NCI-H446 treated with DMSO at 0.1 percent for 48 hours (cell line): ENCODE measurements at places on chromosomes 13 and 19.

DNA sequence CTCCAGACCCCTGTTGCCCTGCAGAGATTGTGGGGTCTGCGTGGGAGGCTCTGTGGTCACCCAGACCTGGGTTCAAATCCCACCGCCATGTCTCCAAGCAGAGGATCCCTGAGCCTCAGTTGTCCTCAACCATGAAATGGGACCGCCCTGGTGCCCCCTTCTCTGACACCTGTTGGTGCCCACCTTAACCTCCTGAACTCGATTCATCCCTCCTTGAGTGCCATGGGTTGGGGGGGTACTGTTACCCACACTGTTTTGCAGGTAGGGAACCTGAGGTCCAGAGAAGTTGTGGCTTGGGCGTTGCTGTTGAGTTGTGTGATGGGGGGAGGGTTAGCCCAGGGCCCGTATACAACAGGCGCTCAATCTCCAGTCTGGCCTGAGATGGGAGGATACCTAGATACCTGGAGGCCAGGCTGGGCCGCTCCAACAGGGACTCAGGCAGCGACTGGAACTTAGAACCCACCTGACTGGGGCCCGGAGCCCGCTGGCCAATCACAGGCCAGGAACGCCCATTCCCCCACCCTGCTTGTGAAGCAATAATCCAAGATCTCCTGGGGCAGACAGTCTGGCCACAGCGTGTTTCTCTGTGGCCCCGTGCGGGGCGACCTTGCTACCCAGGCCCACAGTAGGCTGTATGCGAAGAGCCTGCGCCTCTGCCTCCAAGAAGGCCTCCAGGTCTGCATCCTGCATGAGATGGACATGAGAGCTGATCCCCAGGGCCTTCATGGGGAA is 2.8 kb downstream of the ARID3A start:
- DNase-seq = no peak

DNA sequence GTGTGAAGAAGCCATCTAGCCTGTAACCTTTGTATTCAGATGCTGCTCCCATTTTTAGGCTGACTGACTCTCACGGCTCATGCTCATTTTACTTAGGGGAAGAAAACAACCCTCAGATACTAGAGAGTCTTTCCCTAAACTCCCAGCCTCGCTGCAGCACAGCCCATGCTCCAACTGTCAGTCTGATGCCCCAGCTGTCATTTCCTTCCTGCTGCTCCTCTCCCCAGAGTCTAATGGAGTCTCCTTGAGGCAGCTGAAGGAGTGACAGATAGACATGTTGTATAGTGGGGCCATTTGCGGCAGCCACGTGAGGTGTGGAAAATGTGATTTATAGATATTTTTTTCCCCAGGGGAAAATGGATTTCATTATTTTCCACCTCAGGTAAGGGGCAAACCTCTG is 59.2 kb upstream of the OLFM4 start:
- no peak for DNase-seq

DNA sequence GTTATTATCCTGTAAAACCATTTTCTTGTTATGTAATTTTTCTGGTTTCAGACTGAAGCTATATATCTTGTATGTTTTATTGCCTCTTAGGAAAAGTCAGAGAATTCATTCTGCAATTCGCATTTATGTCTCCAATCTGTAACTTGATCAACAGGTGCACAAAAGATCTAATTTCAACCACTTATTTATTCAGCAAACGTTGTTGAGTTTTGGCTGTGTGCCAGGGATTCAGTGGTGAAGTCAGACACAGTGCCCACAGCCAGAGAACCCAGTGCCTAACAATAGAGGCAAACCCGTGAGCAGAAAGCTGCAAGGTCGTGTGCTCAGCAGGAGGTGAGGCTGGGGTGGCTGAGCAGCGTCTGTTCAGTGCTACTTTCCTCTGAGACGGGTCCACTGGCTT is 119.5 kb upstream of the MCF2L start:
- DNase-seq = no peak

GRCh38 chr13:105127732-105128131 is 1407.7 kb downstream of the EFNB2 start:
- no peak for DNase-seq

DNA sequence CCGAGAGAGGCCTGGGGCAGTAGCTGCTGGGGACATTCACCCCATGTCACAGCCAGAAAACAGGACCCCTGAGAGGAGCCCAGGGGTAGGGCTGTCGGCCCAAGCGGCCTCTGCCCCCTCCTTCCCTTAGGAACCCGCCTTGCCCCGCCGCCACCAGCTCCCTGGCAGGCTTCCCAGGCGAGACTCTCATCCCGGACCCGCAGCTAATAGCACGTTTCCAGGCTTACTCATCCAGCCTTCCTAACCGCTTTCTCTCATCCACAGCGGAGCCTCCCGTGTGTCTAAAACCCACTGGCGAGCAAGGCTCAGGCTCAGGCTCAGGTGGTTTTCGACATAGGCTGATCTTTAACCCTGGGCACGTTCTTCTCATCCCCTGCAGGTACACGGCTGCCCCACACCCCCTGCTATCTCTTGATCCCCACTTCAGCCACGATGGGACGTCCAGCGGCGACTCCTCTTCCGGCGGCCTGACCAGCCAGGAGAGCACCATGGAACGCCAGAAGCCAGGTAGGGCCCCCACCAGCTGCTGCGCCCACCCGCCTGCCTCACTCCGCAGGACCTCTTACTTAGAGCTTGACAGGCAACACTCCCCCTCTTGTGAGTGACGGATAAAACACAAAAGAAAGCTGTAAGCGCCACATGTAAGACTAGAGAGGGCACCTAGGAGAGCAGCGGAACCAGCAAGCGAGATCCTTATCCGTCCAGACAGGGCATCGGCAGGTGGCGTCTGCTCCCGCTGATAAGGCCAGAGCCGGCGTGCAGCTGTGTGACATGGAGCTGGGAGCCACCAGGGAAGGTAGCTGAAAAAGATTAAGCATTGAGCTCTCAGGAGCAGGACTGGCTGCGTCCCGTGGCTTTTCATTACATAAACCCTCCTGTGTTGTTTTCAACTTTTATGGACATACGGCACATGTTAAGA is 71.3 kb downstream of the DPF1 start:
- DNase-seq = peak; percentile 7

GRCh38 chr19:7832781-7833180 is 2.8 kb downstream of the EVI5L start:
- no peak for DNase-seq

GRCh38 chr19:12837225-12837624 is 1.1 kb upstream of the MAST1 start:
- DNase-seq = no peak

DNA sequence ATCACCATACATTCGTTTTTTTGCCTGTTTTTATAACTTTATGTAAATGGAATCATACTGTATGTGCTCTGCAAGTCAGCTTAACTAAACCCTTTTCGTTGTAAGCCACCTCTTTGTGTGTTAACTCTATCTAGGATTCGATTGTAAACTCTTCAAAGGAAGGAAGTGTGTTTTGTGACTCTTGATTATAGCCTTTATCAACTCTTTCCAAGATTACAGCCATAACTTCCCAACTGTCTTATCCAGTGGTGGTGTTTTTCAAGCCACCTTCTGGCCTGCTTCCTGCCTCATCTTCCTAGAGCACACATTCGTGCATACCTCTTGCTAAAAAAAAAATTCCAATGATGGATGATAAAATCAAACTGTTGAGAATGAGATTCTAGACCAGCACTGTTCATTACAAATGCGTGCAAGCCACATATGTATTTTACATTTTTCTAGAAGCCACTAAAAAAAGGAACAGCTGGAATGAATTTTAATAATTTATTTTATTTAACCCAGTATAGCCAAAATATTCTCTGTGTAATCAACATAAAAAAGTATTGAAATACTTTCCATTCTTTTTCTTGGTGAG is 12.0 kb upstream of the FBXL3 start:
- DNase-seq = no peak

DNA sequence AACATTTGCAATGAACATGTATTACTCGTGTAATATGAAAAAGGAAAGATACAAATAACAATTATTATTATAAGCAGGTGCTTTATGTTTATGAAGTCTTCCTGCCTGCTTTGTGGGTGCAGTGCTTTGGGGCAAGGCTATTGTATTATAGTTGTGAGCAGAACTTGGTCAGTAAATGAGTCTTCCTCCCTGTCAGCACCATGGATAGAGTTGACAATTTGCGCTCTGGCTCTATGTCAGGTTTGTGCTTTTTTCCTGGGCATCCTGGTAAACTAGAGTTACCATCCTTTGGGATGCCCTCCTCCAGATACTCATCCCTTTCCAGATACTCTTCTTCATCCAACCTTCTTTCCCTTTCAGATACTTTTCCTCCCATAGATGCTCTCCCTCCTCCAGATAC is 19.6 kb downstream of the ERICH6B start:
- DNase-seq = no peak

GRCh38 chr13:25688536-25688935 is 316.8 kb downstream of the ATP8A2 start:
- no peak for DNase-seq

DNA sequence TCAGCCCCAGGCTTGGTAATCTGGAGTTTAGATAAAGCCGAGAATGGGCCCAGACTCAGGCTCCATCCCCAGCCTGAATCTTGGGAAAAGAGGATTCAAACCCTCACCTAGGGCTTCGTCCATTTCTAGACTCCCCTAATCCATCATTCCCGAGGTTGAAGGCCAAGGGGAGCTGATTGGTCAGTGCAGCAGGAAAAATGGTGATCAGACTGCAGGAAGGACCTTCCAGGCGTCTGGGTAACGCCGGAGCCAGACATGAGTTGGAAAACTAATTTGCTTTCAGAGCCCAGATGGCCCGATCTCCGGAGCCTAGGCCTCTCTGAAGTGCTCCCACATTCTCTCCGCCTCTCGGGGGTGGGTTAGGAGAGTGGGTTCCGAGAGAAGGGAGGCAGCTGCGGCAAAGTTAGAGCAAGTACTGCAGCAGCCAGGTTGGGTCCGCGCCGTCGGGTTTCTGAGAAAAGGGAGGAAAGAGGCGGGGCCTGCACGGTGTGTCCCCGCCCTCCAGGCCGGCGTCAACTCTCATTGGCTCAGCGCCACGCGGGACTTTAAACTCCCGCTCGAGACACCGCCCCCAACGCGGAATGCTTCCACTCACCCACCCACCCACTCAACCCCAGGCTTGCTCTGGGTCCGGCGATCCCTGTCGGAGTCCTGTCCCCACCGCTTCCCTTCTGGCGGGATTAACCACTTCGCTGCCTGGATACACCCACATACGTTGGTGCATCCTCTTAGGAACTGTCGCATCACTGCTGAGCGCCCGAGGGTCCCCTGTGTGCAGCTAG is 788 bp upstream of the RTBDN start:
- DNase-seq = no peak

DNA sequence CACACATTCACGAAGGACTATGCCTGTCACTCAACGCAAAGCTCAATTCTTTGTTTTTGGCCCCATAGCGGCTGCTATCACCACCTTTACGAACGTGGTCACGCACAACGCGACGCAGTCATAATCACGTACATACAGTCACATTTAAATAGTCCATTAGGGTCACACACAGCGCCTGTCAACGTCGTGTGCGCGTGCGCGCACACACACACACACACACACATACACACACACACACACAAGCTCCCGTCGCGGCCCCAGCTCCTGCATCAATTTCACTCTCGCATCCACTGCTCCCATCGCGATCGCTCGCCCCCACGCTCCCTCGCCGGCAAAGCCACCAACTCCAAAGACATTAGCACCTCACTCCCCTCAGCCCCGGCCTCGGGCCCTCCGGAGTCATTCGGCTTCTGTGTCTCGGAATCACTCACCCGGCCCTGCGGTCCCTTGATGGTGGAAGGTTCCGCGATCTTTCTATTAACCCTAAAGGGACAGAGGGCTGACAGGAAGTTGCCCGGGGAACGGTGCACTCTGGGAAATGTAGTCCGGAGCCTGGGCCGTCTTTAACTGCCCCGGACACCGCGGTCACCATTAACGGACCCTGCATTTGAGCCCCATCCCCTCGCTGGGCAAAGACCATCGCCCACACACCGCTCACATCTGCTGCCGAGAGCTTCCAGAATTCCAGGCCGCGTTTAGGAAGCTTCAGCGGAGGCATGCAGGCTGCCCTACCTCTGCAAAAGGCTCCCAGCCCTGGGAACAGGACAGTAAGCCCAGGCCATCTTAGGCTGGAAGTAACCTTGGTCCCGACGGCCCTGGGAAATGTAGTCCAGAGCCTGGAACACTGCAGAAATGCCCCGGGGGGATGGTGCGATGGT is at the start of gene ZNF790:
Gene ZNF790, minus strand, starts transcription at position 482 of the 878 bp plus-strand sequence. CDS start 12,768 bp downstream, outside the sequence.
- peak; percentile 59 for DNase-seq

GRCh38 chr13:77523834-77524728 is 11.4 kb upstream of the SCEL start:
- no peak for DNase-seq

DNA sequence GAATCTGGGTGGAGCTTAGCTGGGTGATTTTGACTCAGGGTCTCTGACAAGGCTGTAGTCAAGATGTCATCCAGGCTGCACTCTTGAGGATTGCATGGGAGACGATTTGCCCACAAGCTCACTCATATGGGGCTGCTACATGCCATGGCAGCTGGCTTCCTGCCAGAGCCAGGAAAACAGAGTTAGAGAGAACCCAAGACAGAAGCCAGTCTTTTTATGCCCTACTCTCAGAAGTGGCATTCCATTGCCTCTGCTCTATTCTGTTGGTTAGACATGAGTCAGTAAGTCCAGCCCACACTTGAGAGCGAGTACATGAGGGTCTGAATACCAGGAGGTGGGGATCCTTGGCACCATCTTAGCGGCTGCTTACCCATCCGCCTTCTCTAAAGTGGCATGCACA is 9.5 kb downstream of the POLR1D start:
- no peak for DNase-seq

- DNase-seq = no peak
Measured at GRCh38 chr19:55149078-55150003, at the start of gene TNNT1. Gene TNNT1, minus strand, starts transcription at chr19:55149206. Its CDS starts 2,049 bp downstream, at chr19:55147157.

- DNase-seq = no peak
Measured at GRCh38 chr13:30708541-30708940, 26.8 kb upstream of the ALOX5AP start.

DNA sequence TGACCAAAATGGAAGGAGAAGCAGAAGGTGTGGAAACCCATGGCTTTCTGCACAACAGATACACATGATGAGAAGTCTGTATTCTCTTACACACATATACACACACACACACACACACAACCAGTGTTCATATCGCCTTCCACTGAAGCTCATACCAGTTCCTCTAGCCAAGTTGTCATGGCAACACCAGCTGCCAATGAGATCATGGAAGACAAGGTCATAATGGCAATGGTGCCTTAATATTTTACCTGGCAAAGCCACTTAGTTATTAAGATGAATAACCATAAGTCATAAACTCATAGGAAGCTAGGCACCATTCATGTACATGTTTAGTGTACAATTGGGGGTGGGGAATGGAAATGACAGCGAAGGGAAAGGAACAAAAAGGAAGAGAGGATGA is 2.6 kb upstream of the DHRS12 start:
- DNase-seq = no peak

DNA sequence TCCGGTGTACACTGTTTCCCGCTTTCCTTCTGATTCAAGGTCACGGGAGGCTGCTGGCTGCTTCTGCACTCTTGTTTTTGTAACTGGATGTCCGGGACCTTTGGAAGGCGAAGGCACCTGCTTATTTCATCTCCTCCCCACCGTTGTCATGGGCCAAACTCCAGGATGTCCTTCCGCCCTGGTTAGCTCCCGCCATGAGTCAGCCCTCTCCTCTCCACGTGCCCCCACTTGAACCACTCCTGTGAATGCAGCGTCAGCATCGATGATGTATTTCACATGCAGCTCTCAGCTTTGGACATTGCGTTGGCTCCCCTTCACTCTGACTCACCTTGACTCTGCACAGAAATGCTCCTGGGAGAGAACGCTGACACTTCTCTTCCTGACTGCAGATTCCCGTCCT is 5.5 kb upstream of the GALP start:
- no peak for DNase-seq

GRCh38 chr19:11169896-11170678 is 14.5 kb upstream of the SPC24 start:
- no peak for DNase-seq

GRCh38 chr13:113143466-113144254 is 14.8 kb upstream of the PROZ start:
- no peak for DNase-seq

GRCh38 chr19:35861640-35862160 is 5.0 kb downstream of the KIRREL2 start:
- no peak for DNase-seq
